ENCODE measurements at places on chromosomes 2 and 18.

DNA sequence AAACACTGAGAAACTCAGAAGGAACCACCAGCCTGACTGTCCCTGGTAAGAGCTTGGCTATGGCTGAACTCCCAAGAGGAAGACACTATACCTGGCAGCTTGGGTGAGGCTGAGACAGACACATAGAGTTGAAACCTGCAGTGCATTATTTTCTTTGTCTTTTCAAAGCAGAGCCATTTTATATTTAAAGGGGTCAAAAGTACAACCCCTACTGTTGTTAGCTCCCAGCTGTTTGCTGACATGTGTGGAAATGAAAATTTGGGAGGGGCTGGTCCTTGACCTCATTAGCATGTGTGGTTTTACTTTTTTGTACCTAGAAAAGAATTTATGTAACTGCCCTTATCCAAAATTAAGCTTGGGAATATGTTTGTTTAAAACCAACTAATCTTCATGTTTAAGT lies 309.0 kb downstream of the RPRM start:
- DNase-seq, result no peak

- DNase-seq, result no peak
These were observed 1.4 kb downstream of the C2orf72 start for GRCh38 chr2:231038483-231039293.

DNA sequence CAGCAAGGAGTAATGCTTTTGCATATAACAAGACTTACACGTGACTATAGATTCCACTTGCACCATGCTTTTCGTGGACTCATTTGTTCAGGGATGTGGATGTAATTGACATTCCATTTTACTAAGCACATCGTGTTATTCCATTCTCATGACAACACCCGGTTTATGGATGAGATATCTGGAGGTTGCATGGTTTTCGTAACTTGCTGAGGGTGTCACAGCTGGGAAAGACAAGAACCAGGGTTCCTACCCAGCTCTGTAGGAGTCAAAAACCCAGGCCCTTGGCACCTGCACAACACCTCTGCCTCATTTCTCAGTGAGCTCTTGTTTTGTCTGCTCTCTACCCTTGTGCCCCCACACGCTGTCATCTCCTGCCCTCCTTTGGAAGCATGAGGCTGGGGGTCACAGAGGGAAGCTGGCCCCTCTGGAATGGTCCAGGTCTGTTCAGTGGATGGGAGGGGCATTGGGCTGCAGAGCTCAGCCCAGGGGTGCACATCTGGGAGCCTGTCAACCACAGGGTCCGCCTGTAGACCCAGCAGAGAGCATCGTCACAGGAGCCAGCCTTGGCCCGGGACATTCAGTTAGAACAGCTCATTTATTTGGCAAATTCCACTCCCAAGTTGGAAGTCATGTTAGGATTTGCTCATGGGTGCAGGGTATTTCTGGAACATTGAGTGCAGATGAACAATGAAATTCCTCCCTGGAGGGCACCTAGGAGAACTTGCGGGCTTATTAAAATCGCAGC lies 120.1 kb upstream of the TWIST2 start:
- DNase-seq, result no peak

DNA sequence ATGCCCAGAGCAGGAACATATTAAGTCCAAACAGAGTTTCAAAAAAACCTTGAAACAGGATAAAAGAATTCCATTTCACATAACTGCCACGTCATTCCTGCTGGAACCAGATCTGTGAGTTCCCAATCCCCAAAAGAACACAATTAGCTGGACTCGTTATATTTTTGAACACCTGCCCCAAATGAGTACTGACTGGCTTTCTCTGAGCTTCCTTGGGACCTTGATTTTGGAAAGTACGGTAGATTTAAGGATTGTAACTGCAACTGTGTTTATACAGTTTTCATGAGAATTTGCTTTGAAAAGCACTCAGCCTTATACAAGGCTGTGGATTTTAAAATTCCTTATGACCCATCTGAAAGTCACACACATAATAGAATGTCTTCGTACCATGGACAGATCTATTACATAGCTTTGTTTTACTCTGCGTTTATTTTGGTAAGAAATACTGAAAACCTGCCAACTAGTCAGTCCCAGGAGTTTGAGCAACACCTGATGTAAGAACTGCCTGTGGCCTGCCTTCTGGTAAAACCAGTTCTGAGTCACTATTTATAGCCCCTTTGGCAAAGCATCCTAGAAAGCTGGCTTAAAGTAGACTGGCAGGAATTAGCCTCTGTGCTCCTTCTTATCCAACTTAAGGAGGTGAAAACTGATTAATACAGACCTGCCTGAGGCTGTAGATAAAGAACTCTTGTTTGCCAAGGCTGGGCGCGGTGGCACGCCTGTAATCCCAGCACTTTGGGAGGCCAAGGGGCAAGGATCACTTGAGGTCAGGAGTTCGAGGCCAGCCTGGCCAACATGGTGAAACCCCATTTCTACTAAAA lies 48.1 kb downstream of the MERTK start:
- no peak for DNase-seq

- no peak for DNase-seq
These were observed 216.3 kb downstream of the ANAPC1 start for GRCh38 chr2:111667542-111668273.

DNA sequence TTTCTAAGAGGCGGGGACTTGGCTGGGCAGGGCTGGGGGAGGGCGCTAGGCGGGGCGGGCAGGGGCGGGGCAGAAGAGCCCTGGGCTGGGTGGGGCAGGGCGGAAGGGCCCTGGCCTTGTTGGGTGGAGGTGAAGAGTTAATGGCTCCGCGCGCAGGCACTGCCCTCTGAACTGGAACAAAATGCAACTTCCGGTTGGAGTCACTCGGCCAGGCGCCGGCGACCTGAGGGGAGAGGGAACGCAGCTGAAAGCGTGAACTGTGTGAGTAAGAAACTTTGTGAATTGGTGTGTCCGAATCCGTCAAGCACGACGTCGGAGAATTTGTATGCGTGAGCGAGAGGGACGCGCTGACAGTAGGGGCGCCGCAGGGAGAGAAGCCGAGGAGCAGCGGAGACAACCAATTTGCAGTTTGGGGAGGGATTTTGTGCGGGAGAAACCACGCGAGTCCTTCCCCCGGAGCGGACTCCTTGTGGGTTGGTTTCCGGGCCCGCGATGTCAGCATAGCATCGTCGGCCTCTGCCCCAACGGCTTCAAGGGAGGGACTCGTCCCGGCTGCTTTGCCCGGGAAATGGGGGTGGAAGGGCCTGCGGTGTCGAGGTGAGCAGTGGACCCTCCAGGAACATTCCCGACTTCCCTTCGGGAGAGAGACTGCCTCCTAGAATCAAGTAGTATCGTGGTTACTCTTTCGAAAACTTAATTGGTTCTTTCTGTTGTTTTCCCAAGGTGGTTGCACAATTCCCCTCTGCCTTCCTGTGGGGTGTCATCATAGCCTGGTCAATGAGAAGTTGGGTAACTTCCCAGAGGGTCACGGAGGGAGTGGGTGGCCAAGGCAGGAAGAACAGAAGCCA lies at the start of gene TANK:
TSS of gene TANK (plus strand) at position 203 of the 848 bp plus-strand sequence. CDS start 19,235 bp downstream, outside the sequence.
- peak; percentile 90 for DNase-seq

GRCh38 chr18:48831113-48831759 lies 119.5 kb downstream of the SMAD7 start:
- DNase-seq, result no peak

Measured in CD4-positive, alpha-beta T cell treated with Interleukin-6 for 4 hours (primary cell).